ENCODE measurements at places on chromosomes 7 and 10.
A peak's percentile ranks its signal among the peaks of the same experiment; 100 is the strongest.

GRCh38 chr7:121084748-121085336, 96.3 kb downstream of the CPED1 start:
- DNase-seq: no peak

DNA sequence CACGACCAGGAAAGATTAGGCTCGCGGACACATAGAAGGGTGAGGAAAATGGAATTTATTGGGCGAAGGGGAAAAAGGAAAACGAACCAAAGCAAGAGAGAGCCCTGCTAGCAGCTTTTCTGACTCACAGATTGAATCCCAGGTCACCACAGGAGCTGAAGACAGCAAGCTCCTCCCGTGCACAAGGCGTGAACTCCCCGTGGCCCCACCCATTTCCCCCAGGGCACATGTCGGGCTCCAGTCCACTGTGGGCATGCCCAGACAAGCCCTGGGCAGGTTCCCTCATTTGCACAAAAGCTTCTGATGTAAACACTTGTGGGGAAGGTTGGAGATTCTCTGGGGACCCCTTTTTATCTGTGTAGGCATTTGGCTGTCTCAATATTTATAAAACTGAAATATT, 582.4 kb downstream of the SUGCT start:
- peak; percentile 36 for DNase-seq

- DNase-seq: no peak
Measured at GRCh38 chr7:94250987-94251386, 143.7 kb upstream of the COL1A2 start.

DNA sequence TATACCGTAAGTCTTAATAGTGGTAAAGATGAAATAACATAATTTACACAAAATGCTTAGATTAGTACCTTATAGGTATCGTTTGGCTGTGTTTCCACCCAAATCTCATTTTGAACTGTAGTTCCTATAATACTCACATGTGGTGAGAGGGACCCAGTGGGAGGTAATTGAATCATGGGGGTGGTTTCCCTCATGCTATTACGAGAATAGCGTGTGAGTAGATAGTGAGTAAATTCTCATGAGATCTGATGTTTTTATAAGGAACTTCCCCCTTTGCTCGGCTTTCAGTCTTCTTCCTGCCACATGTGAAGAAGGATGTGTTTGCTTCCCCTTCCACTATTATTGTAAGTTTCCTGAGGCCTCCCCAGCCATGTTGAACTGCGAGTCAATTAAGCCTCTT, 426.3 kb upstream of the POT1 start:
- DNase-seq: no peak

GRCh38 chr7:75571209-75571608, 79.1 kb downstream of the SPDYE5 start:
- DNase-seq: no peak

DNA sequence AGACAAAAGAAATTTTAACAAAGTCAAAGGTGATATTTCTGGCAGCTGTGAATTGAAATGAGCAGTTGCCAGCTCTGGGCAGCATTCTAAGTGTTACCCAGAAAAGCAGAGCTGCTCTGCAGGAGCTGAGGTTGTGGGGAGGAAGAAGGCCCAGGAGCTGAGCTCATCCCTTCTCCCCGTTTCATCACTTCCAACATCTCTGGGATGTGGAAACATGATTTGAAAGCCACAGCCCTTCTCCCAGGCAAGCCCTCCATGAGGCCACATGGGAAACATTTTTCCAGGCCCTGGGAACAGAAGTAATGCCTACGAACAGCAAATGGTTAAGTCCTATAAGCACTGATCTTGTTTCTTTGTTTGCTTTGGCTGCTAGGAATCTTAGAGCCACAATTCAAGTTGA, 10.9 kb upstream of the DMBT1 start:
- no peak for DNase-seq

DNA sequence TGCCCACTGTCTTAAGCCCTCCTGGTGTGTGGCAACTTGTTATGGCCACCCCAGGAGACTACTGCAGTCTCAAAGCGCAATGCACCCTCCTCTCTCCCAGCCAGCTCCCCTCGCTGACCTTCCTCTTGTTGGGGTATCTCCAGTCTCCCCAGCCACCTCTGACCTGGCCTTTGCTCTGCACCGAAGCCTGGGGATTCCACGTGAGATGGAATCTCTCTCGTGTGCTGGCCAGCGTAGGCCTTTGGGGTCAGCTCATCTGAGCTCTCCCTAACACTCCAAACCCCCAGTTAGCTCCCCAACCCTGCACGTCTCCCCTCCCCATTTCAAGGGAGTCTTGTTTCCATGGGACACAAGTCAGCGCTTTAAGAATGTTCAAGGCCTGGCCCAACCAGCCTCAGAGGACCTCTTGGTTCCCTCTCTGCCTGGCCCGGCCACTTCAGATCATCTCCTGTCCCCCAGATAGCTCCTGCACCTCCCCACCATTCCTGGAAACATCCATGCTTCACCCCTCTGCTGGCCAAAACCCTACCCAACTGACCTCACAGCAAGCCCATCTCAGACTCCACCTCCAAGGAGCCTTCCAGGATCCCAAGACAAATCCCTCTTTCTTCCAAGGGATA, 11.2 kb downstream of the ITPRIP start:
- DNase-seq: no peak

DNA sequence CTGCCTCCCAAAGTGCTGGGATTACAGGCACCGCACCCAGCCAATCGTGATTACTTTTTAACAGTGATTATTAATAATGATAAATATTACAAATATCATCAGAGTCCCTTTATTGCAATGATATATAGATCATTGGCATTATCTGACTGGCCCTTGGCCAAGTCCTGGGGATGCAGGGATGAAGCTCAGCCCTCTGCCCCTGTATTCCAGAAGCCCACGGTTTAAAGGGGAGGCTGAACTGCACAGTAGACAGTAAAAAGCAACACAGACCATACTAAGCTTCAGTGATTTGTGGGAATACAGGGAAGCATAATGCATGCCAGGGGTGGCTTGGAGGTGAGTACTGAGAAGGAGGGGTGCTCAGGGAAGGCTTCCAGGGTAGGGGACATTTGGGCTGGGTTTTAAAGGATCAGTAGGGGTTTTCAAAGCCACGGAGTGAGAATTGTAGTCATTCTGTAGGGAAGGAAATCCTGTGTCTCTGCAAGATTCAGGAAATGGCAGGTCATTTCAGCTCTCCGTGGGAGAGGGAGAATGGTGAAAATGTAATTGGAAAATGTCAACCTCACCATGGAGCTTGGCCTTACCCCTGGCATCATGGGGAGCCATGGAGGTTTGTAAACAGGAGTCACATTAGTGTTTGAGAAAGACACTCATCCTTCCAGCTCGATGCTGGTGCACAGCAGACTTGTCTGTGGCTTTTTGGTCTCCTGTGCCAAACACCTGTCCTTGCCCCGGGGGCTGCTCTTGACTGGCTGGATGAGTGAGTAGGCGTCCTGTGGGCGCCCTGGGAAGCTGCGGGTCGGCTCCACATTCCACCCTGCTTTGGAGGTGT, 8.8 kb downstream of the ADAMTS14 start:
- DNase-seq: no peak

GRCh38 chr7:47253650-47254080, 328.2 kb downstream of the TNS3 start:
- peak; percentile 24 for DNase-seq

GRCh38 chr10:5528989-5529701, 4.4 kb downstream of the CALML3 start:
- DNase-seq: no peak

DNA sequence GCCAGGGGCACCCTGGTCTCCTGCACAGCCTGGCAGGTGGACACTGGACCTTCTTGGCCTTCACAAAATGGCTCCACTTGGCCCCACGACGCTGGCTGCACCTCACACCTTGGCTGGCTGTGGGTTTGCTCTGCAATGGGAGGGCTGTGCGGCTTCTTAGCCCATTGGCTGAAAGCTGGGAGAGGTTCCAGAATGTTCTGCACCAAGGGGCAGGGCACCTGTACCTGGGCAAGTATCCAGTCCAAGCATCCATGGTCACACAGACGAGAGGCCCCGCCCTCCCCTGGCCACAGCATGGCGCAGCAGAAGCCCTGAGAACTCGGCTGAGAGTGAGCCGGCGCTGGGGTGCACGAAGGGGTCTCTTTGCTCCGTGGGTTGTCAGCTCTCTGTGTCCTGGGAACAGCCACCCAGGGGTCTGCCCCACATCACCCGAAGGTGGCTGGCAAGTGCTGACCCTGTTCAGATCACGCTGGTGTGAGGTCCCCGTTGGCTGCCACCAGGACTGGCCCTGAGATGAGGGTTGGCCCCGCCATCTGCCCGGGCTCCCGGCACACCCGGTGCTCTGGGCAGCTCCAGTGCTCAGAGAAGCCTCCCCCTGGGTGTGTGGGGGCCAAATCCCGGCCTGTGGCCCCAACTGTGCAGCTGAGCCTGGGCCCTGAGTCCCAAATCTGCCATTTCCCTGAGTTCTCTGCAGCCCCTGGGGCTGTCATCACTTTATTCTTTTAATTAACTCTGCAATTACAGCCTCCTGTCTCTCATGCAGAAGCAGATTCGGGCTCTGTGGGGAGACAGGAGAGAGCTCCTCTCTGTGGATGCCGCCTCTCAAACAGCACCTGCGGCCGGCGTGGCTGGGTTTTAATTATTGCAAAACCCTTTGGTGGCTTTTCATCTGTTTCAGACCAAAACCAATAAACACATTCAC, 19.4 kb upstream of the ADGRA1 start:
- no peak for DNase-seq

- no peak for DNase-seq
Measured at GRCh38 chr10:93334901-93335327, 147.2 kb downstream of the MYOF start.

GRCh38 chr7:131105294-131105798, 222.3 kb upstream of the MKLN1 start:
- peak; percentile 8 for DNase-seq
